ENCODE measurements at places on chromosomes 16 and 17.

DNA sequence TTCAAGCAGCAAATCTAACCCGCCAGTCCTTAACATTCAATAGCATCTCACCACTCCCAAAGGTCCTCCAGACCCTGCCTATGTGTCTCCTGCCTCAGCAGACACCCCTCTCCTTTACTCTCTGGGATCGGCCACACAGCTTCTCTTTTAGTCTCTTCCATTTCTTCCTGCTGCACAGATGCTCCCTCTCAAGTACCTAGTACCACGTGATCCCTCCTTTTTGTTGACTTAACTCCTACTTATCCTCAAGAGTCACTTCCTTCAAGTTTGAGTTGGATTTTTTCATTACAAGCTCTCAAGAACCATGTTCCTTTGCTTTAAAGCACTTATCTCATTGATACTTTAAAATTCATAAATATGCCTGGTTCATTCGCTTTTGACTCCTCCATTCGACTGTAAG is 24.9 kb downstream of the AMFR start:
- no peak for DNase-seq

- DNase-seq = no peak
Observed at GRCh38 chr17:6346156-6346786, 88.7 kb downstream of the AIPL1 start.

- DNase-seq = no peak
Observed at GRCh38 chr16:62225675-62226074, 189.4 kb upstream of the CDH8 start.

DNA sequence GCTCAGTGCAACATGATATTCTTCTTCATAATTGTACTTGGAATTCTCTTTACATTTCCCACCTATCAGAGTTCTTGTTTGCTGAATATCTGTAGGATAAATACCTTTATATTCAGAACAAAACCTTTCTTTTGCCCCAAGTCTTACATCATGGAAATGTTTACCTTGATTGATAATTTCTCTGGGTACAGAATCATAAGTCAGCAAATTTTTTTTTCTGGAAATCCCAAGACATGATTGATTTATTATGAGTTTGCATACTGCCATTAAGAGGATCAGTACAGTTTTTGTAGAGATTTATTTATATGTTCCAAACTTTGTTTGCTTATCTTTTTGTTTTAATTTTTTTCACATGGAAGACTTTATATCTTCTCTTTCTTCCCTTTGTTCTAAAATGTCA is 699.8 kb upstream of the KIF2B start:
- no peak for DNase-seq

GRCh38 chr17:14197586-14197985 is 39.1 kb downstream of the CDRT15 start:
- DNase-seq = peak; percentile 18

- DNase-seq = no peak
Observed at GRCh38 chr16:10343124-10343760, 42.6 kb upstream of the ATF7IP2 start.

DNA sequence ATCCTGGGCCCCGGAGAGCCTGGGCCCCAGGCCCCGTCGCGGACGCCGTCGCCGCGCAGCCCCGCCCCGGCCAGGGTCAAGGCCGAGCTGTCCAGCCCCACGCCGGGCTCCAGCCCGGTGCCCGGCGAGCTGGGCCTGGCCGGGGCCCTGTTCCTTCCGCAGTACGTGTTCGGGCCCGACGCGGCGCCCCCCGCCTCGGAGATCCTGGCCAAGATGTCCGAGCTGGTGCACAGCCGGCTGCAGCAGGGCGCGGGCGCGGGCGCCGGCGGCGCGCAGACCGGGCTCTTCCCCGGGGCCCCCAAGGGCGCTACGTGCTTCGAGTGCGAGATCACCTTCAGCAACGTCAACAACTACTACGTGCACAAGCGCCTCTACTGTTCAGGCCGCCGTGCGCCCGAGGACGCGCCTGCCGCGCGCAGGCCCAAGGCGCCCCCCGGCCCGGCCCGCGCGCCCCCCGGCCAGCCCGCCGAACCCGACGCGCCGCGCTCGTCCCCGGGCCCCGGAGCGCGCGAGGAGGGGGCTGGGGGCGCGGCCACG is 36.8 kb upstream of the ZC3H18 start:
- no peak for DNase-seq

DNA sequence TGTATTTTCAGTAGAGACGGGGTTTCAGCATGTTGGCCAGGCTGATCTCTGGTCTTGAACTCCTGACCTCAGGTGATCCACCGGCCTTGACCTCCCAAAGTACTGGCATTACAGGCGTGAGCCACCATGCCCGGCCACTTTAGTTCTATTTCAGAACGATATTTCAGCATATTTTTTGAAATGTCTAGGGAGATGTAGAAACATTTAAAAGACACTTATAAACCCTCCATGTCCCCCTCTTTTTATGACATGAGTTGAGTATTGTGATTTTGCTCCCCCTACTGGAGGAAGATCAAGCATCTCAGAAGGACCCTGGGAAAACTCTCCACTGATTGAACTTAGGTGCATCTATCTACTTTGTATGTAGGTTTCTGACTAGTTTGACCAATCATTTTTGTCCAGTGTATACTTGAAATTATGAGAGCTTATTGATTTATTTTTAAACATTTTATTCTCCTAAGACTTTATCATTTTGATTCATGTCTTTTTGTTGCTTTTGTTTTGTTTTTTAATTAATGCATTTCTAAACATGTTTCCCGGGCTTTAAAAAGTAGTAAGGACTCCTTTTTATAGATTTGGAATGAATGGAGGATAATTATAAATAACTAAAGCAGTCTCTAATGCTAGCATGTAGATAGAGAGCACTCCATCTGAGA is 105.1 kb downstream of the CHD9 start:
- no peak for DNase-seq

- DNase-seq = no peak
Observed at GRCh38 chr17:8949061-8949661, 16.3 kb downstream of the PIK3R5 start.

DNA sequence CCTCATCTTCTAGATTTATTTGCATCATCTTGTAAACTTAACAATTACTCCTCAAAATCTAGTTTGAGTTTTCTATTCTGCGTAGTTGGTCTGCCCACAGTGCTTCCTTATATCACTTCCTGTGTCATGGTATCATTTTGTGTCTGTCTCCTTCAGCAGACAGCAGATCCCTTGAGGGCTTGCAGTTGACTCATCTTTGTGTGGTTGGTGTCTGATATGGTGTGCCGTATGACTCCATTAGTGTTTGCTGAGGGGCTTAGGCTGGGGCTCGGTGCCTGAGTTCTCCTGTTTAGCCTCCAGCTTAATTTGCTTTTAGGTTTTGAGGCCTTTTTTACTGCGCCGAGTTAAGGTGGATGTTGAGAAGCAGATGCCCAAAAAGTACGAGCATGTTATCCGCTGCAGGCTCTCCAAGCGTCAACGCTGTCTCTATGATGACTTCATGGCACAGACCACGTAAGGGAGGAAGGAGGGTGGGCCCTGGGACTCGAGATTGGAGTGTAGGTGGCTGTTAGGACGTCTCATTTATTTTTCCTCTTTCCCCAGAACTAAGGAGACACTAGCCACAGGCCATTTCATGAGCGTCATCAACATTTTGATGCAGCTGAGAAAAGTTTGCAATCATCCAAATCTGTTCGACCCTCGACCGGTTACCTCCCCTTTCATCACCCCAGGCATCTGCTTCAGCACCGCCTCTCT is 16.9 kb downstream of the SRCAP start:
- DNase-seq = no peak

GRCh38 chr16:15676506-15676905 is 26.5 kb downstream of the NDE1 start:
- DNase-seq = no peak

All from activated gamma-delta T cell (primary cell).